ENCODE measurements at places on chromosomes 2 and 18.
A peak's percentile ranks its signal among the peaks of the same experiment; 100 is the strongest.

DNA sequence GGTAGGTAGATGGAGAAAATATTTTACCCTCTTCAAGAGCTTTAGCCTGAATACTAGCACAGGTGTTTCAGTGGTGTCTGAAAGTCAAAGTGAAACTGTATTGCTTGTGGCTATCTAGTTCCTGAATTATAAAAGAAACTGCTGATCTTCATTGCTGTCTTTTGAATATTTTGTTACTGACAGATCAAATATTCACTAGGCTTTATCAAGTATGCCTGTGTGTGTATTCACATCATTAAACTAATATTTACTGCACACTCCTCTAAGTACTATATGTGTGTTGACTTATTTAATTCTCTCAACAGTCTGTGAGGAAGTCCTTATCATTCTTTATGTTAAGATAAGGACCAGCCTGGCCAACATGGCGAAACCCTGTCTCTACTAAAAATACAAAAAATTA, 139.6 kb downstream of the SOCS6 start:
- no peak for DNase-seq

DNA sequence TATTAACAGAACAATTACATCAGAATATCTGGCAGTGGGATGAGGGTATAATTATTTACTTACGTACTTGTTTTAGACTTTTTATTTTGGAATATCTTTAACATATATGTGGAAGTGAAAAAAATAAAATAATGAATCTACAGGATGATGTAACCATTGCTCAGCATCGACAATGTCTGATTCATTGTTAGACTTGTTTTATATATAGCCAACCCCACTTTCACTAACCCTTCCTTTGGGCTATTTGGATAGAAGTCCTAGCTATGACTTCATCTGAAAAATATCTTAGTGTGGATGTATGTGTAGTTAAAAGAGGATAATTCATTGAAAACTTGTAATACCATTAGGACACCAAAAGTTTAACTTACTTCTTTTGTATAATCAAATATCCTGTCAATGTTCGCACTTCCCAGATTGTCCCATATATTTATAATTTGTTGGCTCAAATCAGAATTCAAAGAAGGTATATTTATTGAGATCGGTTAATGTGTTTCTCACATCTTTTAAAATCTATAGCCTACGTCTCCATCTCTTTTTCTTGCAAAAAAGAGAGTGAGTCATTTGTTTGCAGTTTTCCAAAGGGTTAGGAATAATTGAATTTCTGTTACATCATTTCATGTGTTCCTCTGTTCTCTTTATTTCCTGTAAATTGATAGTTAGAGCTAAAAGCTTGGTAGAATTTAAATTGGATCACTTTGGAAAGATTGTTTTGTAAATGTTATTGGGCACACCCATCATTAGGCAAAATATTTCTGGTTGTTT, 506.1 kb upstream of the FAM98A start:
- DNase-seq = no peak

- no peak for DNase-seq
Measured at GRCh38 chr2:114032705-114033104, 142.8 kb downstream of the ACTR3 start.

- no peak for DNase-seq
Measured at GRCh38 chr18:41558715-41559114, 396.3 kb upstream of the PIK3C3 start.

DNA sequence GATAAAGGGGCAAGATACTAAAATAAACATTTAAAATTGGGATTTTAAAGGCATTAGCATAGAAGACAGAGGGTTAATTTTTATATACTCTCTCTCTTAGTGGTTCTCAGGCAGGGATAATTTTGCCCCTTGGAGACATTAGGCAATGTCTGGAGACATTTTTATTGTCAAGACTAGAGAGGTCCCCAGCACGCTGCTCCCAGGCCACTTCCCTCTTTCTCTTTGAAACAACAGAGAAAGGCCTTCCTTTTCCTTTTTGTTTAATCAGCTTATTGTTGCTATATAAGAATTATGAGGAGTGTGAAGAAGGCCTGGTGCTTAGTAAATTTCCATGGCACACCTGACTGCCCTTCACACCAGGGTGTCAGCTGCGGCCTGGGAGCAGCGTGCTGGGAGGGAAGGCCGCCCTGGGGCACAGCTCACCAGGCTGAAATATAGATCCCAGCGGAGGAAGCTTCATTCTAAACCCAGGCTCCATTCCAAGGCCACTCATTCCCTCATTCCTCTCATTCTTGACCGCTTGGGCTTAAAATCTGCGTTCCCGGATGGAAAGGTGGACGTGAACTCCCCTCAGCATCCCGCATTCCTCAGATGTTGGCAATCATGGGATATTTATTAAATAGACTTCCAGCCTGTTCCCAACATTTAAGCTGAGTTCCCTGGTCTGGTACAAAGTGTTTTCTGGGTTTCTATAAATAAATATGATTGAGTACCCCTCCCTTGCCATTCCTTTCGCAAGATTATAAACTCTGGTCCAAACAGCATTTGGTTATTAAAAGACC, 22.5 kb downstream of the SLC14A2 start:
- DNase-seq = no peak

DNA sequence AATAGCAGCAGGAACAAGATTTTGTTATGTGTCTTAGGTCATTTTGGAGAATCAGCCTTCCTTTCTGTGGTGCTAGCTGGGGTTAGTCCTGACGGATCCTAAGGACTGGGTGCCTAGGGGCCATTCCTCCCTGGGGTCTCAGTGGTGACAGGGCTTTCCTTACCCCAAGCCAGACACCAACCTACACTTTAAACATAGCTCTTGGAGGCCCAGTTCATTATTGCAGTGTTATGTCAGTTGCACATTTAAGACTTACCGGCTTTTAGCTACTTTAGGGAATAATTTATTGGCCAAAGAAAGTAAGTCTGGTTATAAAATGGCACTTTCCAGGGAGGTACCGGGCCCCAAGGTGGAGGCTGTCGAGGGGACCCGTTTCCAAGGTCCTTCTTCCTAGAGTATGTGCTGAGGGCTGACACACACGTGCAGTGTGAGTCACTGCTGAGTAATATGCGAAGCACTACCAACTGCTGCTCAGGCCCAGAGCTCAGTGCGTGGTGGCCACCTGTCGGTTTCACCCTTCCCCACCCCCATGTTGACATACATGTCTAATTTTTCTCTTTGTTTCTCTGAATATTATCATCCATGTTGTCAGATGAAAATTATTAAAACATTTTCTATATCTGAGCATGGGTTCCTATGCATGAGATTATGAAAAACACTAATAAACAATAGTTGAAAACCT, 37.0 kb upstream of the GRHL1 start:
- no peak for DNase-seq

GRCh38 chr2:111897924-111898702, at the start of gene MERTK:
TSS of gene MERTK (plus strand) at chr2:111898607. CDS start at chr2:111898736, 129 bp downstream.
- DNase-seq = peak; percentile 28

- no peak for DNase-seq
Measured at GRCh38 chr18:73976433-73976832, 171.2 kb downstream of the FBXO15 start.

- no peak for DNase-seq
Measured at GRCh38 chr2:10985260-10985659, 73.5 kb downstream of the KCNF1 start.

- no peak for DNase-seq
Measured at GRCh38 chr2:220224691-220225543, 597.5 kb downstream of the SLC4A3 start.

- DNase-seq = no peak
Measured at GRCh38 chr2:188551671-188552070, 260.0 kb downstream of the GULP1 start.

DNA sequence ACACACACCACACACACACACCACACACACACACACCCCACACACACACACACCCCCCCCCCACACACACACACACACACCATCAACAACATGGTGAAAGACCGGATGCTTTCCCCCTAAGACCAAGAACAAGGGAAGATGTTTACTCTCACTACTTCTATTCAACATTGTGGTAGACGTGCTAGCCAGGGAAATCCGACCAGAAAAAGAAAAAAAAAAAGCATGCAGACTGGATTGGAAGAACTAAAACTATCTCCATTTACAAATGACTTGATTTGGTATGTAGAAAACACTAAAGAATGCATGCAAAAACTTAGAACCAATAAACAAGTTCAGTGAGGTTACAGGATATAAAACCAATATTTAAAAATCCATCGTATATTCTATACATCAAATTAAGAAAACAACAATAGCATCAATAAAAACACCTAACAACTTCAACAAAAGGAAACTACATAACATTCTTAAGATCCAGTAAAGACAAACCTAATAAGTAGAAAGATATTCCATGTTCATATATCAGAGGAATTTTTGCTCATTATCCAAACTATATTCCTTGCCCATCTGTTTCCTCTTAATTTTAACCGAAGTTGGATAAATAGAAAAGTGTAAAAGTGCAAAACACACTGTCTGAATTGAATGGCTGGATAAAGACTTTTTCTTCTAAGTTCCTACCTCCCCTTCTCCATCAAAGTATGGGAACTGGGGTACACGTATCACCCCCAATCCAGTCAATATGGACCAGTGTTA, 51.5 kb upstream of the RNU4ATAC start:
- DNase-seq = no peak

DNA sequence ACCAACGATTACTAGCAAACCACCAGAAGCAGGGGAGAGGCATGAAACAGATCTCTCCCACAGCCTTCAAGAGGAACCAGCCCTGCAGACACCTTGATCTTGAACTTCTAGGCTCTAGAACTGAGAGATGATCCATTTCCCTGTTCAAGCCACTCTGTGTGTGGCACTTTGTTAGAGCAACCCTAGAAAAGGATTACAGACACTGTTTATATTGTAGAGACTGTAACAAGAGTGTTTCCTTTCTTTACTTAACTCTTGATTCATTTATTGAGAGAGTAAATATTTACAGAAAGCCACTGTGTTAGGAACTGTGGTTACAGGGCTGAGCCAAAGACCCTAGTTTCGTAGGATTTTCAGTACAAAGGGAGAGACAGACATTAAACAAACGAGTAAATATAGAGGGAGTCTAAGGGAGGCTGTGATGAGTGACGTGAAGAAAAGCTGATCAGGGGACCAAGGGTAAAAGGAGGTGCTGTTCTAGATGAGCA, 10.9 kb downstream of the CCDC68 start:
- no peak for DNase-seq

DNA sequence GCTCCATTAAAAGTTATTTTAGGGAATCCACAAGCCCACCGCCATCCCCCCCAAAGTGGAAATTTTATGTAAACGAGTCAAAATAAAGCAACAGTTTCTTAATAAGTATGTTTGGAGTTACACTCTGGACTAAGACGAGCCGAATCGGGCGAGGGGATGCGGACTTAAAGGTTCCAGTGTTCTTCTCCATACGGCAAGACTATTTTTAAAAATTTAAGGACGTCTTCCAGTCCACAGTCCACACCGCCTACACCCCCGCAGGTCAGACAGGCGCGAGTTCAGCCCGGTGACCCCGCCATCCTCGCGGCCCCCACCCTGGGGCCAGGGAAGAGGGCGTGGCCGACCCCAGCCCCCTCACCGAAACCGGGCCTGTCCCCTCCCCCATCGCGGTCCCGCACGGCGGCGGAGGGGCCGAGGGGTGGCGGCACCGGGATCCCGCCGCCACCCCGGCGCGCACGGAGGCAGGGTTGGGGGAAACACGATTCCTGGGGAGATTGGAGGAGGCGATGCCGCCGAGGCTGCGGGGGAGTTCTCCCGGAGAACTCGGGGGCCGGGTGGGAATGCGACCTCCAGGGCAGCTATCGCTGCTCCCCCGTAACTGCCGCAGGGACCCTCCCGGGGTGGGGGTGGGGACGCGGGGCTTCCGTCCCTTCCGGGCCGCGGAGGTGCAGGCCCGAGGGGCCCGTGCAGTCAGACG, 24.5 kb upstream of the SMAD7 start:
- no peak for DNase-seq

- DNase-seq = no peak
Measured at GRCh38 chr2:84830095-84830494, 50.8 kb downstream of the TRABD2A start.

GRCh38 chr2:101823859-101824258, 126.4 kb downstream of the MAP4K4 start:
- no peak for DNase-seq

GRCh38 chr18:52950155-52950554, 610.2 kb downstream of the DCC start:
- no peak for DNase-seq

- no peak for DNase-seq
Measured at GRCh38 chr2:65436169-65436823, 3.9 kb upstream of the SPRED2 start.

DNA sequence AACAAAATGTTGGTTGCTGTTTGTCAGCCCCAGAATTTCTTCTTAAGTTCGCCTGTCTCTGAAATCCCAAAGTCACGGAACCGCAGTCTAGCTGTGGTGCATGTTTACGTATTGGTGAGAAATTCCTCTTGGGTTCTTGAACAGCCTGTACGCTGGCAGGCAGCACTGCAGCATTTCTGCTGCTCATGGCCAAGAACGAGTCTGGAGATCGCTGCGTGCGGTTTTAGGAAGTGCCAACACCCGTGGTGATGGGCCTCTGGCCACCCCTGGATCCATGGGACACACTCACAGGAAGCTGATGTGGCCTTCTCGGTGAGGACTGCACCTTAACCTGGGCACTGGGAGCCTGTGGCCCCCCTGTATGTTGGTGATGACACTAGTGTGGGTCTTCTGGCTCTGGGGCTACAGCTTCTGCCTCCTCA, 23.7 kb downstream of the ASB1 start:
- DNase-seq = no peak

GRCh38 chr2:106703161-106703560, 182.8 kb downstream of the ST6GAL2 start:
- no peak for DNase-seq

DNA sequence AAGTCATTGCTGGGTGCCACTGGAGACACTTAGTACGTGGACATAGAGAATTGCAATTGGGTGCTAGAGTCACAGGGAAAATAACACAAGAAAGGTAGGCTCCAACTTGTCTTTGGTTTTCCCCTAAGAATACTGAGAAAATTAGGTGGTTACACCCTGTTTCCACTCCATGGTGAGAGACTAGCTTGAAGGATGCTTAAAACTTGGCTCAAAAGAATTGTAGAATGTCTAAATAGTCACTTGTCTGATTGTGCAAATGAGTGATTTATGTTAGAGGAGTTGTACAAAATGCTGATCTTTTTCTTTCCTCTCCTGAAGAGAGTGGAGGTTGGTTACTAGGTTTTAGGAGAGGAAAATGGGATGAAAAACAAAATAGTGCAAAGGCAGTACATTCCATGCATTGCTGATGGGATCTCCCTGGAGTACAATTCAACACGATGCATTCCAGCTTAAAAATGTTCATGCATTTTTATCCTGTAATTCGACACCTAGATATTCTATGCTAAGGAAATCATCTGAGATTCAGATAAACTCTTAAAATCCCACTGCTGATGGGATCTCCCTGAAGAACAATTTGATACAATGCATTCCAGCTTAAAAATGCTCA, 2.2 kb upstream of the SERPINB12 start:
- no peak for DNase-seq

- no peak for DNase-seq
Measured at GRCh38 chr2:157441072-157441454, 2.8 kb downstream of the CYTIP start.

- no peak for DNase-seq
Measured at GRCh38 chr2:171847627-171848026, 46.4 kb downstream of the SLC25A12 start.

Measured in stimulated activated naive CD4-positive, alpha-beta T cell (primary cell).